K562 (cell line): ENCODE measurements at places on chromosomes 5 and 9. TPM values are rescaled to one million over a fixed set of nuclear protein-coding genes. Genes with fewer than 3 reads are reported as not detected.

Gene PTGDS
- polyA plus RNA-seq, result 7.0 and 7.1 TPM in 2 replicates

- DNase-seq, result no peak
- no peak overlapping the region for H3K4me3 ChIP-seq
- H3K4me1 ChIP-seq, result no peaks in the 10 kb centered on the region
- H3K27me3 ChIP-seq, result peaks cover 15% of the 10 kb centered on the region; the same call in 2 of the 3 replicates
- H3K36me3 ChIP-seq, result no peaks in the 10 kb centered on the region
Observed at GRCh38 chr5:31913808-31914207, 260.3 kb downstream of the GOLPH3 start.

GRCh38 chr9:136132512-136133050 is 13.9 kb upstream of the TMEM250 start:
- no peak overlapping the region for H3K4me3 ChIP-seq
- H3K27ac ChIP-seq, result no peak overlapping the region
- no peak for DNase-seq
- H3K4me1 ChIP-seq, result peaks cover 56% of the 10 kb centered on the region
- H3K36me3 ChIP-seq, result no peaks in the 10 kb centered on the region
- peaks cover 83% of the 10 kb centered on the region for H3K27me3 ChIP-seq

GRCh38 chr5:33328818-33329217 is 111.9 kb upstream of the TARS1 start:
- no peak for DNase-seq
- H3K36me3 ChIP-seq, result no peaks in the 10 kb centered on the region
- no peaks in the 10 kb centered on the region for H3K4me1 ChIP-seq
- H3K27me3 ChIP-seq, result no peaks in the 10 kb centered on the region
- H3K27ac ChIP-seq, result no peak overlapping the region
